ENCODE measurements at places on chromosomes 5 and 9. TPM values are rescaled to one million over a fixed set of nuclear protein-coding genes. Genes with fewer than 3 reads are reported as not detected.

ARL14EPL gene
- not detected for polyA plus RNA-seq

CMYA5 gene
- polyA plus RNA-seq: 230 TPM

CAVIN4 gene
- 276 TPM for polyA plus RNA-seq

RECK gene
- polyA plus RNA-seq: 20.7 TPM

BAAT gene
- polyA plus RNA-seq: 1.7 TPM

NDST1 gene
- polyA plus RNA-seq: 46.9 TPM

DOCK2 gene
- 2.6 TPM for polyA plus RNA-seq

PCDHA1 gene
- 0.10 TPM for polyA plus RNA-seq

LRRC19 gene
- 0.11 TPM for polyA plus RNA-seq

LECT2 gene
- 0.19 TPM for polyA plus RNA-seq

CDX1 gene
- 0.24 TPM for polyA plus RNA-seq
